NCI-H345 (cell line): ENCODE measurements at places on chromosomes 12 and 14.

DNA sequence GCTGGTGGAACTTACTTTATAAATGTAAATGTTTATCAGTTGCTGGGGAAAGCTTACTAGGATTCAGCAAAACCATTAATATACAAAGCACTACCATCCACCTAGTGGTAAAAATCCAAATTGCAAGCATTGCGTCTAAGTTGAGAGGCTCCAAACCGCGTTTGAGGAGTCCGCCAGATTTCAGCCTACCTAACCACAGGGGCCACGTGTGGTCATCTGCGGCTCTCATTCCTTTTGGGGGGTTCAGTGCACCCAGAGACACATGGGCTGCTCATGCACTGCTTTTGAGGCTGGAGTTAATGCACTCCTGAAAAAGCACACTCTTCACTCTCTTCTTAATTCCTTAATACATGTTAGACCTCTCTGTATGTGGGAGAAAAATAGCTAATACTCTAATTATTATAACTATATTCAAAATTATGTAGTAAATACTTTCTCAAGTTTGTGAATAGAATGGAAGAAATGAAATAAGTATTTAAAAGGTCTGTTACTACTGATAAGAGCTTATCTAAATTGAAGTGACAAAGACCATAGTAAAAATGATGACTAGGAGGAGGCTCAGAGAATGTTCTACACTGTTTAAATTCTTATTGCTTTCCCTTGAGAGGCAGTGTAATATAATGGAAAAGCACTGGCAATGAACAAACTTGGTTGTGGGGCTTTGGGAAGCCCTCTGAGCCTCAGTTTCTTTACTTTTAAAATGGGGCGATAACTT, 41.4 kb upstream of the MANSC4 start:
- DNase-seq: peak; percentile 71

DNA sequence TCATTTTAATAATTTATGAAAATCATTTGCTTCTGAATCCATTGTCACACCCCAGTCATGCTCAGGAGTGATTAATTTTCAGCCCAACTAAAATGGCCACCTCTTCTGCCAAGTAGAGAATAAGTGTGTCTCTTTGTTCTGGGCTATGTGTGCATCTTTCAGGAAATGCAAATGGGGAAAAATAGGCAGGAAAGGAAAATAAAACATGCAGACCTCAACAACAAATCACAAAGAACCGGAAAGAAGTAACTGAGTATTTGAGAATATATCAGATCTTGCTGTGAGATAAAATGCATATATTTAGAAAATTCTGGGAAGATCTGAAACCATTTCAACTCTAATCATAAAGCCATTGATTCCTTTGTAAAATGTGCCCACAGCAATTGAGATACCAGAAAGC, 763.9 kb downstream of the GALC start:
- DNase-seq: no peak

GRCh38 chr14:61342486-61342885, 21.1 kb downstream of the PRKCH start:
- DNase-seq: no peak

- DNase-seq: no peak
Measured at GRCh38 chr12:131463174-131463573, 247.7 kb upstream of the SFSWAP start.

GRCh38 chr12:52590021-52590420, 11.2 kb downstream of the KRT72 start:
- no peak for DNase-seq

DNA sequence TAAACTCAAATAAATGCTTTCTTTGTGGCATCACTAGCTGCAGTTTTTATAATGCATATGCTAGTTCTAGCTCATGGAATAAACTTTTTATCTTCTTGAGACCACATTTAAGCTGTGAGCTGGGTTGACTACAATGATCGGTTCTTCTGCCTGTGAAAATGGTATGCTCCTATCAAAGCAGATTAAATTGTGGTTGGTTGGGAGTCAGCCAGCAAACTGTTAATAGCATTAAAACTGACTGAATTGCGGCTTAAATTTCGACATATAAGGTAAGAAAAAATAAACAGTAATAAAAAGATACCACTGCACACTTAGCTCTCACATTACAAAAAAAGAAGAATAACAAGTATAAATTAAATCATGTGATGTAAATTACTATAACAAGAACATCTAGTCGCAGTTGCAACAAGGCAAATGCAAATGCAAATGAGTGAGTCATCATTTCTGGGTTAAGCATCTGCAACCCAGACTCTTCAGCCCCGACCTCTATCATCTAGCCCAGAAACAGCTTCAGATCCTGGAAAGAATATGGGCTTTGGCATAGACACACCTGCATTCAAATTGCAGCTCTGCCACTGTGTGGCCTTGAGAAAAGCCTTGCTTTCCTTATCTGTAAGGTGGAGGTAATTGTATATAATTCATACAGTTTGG, 19.8 kb upstream of the DHRS7 start:
- no peak for DNase-seq

GRCh38 chr14:90383731-90384542, 12.9 kb upstream of the CALM1 start:
- DNase-seq: peak; percentile 57

DNA sequence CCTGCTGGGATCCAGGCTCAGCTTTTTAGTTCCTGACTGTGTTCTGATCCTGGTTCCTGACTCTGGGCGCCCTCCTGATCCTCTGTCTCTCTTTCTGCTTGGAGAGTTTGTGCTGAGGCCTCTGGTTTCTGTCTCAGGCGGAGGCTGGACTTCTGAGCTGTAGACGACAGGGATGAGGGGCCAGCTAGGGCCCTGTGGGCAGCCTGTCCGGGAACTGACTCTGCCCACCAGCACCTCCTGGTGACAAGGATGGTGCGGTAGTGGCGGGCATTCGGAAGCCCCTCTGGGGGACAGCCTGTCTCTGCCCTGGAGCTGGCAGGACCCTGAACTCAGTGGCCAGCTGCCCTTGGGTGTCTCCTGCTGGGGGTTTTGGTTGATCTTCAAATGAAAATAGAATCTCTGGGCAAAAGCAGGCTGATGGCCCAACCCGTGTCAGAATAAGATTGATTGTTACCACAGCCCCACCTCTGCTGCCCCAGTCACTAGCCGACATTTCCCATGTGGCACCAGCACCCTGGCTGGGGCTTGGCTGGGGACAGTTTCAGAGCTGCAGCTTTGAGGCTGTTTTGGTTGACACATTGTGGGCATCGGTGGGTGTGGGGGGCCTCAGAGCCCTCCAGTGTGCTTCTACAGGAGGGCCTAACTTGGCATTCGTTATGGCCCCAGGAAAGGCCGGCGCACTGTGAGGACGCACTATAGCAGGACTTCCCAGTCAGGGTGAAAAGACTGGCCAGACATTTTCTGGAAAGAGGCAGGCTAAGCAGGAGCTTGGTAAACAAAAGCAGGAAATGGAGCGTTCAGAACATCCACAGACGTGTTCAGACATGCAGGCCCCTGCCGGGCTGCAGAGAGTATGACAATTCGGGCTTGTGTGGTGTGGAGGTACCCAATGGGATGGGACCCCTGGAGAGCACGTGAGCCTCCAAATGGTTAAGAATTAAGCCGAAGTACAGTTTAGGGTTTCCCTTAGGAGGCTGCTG, 16.2 kb downstream of the KRT80 start:
- DNase-seq: peak; percentile 96

GRCh38 chr12:4450551-4451112, 5.0 kb upstream of the FGF6 start:
- no peak for DNase-seq
